ENCODE measurements at places on chromosomes 3 and 15.

- no peak for DNase-seq
Measured at GRCh38 chr15:47872869-47873432, 155.6 kb downstream of the SEMA6D start.

DNA sequence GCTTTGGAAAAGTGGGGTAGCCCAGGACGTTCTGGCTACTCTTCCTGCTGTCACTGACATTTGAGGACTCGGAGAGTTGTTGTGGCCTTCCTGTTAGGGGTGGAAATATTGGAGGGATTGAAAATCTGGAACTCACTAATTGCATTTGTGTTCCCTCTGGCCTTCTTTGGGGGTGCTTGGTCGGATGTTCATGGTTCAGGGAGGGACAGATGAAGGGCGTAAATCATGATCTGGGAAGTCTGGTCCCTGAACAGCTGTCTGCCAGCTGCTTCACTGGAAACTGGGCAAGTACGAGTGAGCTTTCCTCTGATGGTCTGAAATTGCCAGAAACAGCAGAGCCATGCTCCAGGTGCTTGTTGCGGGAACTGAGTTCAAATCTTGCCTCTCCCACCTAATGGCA, 327.8 kb upstream of the C2CD4B start:
- DNase-seq: no peak

DNA sequence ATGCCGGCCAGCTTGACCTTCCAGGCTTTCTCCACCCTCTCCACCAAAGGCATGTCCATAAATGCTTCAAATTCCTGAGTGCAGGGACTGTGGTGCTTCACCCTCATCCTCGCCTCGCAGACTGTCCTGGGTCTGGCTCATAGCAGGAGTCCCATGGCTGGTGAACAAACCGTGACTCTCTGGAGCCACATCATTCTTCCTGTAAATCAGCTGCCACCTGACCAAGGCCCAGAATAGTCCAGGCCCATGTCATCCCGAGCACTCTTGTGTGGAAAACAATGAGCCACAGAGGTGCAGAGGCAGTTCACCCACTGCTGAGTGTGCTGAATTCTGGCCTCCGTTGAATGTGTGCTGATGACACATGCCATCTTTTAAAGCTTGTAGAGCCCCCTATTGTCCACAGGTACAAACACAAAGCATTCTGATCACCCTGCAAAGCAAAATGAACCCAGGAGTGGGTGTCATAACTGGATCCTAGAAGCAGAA, 68.6 kb downstream of the ABHD5 start:
- no peak for DNase-seq

DNA sequence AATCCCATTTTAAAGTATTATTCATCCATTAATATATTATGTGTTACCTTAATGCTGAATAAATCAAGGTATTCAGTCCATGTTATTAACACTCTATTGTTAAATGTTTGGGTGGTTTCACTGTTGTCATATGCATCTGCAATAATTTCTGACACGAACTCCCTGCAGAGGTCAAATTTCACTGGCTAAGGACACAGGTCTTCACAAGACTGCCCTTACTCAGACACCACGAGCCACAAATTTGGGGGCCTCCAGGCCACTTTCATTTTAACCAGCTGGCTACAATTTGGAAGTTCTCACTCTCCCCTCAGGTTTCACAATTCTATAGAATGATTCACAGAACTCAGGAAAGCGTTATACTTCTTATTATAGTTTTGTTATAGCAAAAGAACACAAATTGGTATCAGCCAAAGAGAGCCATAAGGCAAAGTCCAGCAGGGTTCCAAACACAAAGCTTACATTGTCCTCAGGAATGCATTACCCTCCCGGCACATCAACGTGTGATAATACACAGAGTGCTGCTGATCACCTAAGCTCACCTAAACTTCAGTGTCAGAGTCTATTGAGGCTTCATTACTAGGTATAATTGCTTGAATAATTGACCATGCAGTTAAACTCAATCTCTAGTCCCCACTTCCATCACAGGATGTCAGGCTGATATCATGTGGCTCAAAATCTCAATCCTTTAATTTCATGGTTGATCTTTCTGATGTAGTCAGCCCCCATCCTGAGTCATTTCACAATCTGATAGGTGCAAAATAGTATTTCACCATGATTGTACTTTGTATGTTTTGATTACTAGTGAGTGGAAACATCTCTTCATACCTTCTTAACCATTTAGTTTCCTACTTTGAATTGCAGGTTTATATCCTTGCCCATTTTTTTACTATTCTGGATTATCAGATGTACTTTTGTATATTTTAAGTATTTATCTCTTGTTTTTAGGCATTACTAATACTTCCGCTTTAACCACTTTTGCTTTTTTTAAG, 441.4 kb upstream of the AGTR1 start:
- DNase-seq: no peak

GRCh38 chr15:83992324-83993031, 243.1 kb upstream of the GOLGA6L4 start:
- no peak for DNase-seq

DNA sequence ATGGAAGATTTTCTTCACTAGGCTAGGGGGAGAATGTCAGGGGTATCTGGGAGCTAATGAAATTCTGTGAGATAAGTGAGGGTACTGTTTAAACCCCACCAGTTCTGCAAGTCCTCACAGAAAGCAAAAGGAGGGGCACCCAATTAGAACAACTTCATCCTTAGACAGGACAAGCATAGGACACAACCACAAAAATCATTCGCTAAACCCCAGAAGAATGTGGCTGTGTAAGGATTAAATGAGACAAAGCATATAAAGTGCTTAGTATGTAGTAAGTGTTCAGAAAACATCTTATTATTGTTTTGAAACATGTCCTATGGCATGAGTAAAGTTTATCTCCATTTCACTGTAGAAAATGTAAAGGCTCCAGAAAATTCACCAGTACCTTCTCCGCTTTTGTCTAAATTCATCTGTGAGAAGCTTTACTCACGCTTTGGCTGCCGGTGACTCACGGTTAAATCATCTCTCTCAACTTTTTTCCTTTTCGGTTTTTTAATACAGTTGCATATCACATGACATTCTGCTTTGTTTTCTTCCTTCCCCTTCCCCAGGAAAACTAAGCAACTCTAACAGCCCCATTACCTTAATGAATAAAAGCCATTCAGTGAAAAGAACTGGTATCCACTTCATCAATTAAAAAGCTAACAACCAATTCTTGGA, 1.7 kb downstream of the CLRN1 start:
- no peak for DNase-seq

- no peak for DNase-seq
Measured at GRCh38 chr3:36957063-36957462, 12.2 kb upstream of the TRANK1 start.

- DNase-seq: no peak
Measured at GRCh38 chr3:55183201-55183600, 255.3 kb upstream of the LRTM1 start.

DNA sequence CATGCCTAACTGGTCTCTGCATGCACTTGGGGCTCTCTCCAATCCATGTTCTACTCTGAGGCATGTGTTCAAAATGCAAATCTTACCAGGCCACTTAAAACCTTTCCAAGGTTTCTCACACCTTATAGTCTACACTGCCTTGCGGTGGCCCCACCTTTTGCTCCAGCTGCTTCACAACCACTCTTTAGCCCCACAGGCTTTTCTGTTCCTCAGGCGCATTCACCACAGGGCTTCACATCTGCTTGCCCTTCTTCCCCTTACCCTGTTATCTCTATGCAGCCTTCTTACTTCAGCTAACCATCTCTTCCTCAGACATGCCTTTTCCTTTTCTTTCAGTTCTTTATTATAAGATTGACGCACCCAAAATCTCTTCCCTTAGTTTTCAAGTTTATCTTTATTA, 37.8 kb downstream of the MINDY4B start:
- DNase-seq: no peak

GRCh38 chr3:17125738-17126442, 241.1 kb downstream of the PLCL2 start:
- no peak for DNase-seq

DNA sequence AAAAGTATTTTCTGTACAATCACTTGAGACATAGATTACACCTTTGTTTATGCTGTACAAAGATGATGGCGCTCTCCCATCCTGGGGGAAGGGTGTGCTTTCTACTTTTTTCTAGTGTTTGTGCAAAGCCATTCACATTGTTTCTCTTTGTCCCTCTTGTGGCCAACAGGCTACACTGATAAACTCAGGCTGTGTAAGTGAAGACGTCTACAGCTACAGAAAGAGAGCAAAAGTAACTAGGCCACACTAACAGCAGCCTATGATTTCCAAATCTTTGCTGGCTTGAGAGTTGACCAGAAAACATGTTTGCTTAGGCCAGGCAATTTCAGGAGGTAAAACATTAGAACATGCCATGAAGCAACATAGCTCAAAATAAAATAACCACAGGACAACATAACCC, 75.1 kb downstream of the FOXB1 start:
- DNase-seq: no peak

DNA sequence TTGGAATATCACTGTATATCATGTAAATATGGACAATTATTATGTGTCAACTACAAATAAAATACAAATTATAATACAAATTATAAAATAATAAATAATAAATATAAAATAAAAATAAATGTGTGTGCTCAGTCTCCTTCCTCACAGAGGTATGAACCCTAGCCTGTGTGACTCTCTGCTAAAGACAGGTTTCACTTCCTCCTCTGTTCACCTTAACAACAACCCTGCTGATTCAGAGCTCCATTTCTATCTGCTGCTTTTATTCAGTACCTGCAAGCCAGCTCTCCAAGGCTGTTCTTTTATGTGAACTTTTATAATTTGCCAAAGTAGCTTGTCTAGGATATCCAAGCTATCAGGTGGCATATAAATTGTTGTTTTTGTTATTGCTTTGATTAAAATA, 610.7 kb upstream of the GRM7 start:
- DNase-seq: no peak

- no peak for DNase-seq
Measured at GRCh38 chr3:119314821-119315220, 20.6 kb downstream of the ARHGAP31 start.

- DNase-seq: no peak
Measured at GRCh38 chr15:29127506-29128430, 141.9 kb downstream of the NSMCE3 start.

DNA sequence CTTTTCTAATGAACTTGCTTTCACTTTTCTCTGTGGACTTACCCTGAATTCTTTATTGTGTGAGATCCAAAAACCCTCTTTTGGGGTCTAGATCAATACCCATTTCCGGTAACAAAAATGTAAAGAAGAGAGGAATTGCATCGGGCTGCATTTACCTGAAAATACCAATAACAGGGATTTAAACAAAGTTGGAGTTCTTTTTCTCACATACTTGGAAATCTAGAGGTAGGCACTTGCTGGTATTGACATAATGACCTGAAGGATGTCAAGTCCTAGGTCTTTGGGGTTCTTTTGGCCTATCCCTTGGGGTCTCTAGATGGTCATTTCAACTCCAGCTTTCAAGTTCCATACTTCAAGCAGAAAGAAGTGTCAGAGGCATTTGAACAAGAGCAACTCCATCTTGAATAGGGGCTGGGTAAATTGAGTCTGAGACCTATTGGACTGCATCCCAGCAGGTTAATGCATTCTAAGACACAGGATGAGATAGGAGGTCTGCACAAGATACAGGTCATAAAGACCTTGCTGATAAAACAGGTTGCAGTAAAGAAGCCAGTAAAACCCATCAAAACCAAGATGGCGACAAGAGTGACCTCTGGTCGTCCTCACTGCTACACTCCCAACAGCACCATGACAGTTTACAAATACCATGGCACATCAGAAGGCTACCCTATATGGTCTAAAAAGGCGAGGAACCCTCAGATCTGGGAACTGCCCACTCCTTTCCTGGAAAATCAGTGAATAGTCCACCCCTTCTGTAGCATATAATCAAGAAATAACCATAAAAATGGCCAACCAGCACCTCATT, 50.8 kb upstream of the ZNF280D start:
- DNase-seq: no peak

GRCh38 chr3:64276131-64276530, 50.9 kb upstream of the PRICKLE2 start:
- DNase-seq: no peak

DNA sequence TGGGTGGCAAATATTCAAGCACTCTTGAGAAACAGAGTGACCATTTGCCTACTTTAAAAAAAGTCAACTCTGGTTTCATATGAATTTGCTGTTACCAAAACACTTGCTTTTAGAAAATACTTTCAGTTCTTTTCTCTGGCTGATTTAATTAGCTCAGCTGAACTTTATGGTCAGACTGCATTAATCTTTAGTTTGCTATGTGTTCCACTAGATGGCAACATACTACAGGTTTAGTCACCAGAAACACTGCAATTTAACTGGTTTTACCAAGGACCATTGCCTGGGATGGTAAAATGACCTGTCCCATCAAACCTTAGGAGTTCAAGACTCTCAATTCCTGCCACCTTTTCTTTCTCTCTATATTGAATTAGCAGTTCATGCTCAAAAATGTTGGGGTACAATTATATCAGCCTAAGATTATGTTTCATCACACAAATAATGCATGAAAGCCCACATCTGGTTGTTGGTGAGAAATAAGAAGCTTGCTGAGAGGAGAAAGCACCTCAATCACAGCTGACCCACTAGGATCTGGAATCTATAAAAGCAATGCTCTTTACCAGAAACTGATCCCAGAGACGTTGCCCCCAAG, 14.2 kb downstream of the EIF4E3 start:
- no peak for DNase-seq

- DNase-seq: no peak
Measured at GRCh38 chr15:57495554-57496165, 96.0 kb upstream of the MYZAP start.

- DNase-seq: no peak
Measured at GRCh38 chr3:72904163-72904562, 16.3 kb downstream of the GXYLT2 start.

- no peak for DNase-seq
Measured at GRCh38 chr3:89252860-89253259, 145.4 kb downstream of the EPHA3 start.

DNA sequence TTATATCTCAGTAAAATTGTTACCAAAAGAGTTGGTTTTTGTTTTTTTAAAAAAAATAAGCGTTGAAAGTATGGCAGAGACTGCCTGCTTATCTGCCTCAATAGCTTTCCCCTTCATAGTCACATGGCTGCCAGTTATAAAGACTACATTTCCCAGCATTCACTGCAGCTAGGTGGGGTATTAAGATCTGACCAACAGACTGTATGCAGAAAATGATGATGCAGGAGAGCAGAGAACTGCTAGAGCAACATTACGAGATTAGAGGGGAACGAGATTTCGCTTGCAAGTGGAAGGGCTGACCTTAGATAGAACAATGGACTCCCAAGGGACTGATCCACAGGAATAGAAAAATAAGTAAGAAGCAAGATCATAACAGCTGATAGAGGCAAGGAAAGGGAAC, 14.3 kb downstream of the RHOA start:
- DNase-seq: no peak

Data from neural crest cell (in vitro differentiated cells).